T-helper 1 cell (primary cell): ENCODE measurements at places on chromosomes 3 and 15.

DNA sequence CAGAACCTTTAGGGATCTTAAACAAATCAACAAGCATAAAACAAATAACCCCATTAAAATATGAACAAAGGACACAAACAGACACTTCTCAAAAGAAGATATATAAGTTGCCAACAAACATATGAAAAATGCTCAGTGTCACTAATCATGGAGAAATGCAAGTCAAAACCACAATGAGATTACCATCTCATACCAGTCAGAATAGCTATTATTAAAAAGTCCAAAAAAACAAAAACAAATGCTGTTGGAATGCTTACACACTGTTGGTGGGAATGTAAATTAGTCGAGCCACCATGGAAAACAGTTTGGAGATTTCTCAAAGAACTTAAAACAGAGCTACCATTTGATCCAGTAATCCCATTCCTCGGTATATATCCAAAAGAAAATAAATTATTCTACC lies 423.6 kb downstream of the OTOL1 start:
- DNase-seq, result no peak

- no peak for DNase-seq
These were observed 167.3 kb downstream of the C3orf70 start for GRCh38 chr3:184985586-184985985.

GRCh38 chr3:142997330-142997729 lies 4.0 kb upstream of the U2SURP start:
- no peak for DNase-seq

DNA sequence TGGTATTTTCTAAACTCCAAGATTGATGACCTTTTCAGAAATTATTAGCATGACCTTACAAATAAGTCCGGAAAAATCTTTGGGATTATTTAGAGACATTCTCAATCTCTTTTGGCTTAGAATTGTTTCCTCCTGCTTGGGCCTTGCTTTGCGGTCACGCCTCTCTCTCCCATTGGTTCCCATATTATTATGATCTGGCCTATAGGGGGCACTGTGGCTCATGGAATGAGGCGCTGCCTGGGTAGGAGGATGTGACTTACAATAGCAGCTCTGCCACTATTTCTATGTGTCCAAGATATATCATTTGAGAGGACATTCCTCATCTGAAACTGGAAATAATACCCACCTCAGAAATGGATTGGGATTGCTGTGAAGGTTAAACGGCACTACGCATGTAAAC lies 464.9 kb downstream of the MFSD1 start:
- no peak for DNase-seq

DNA sequence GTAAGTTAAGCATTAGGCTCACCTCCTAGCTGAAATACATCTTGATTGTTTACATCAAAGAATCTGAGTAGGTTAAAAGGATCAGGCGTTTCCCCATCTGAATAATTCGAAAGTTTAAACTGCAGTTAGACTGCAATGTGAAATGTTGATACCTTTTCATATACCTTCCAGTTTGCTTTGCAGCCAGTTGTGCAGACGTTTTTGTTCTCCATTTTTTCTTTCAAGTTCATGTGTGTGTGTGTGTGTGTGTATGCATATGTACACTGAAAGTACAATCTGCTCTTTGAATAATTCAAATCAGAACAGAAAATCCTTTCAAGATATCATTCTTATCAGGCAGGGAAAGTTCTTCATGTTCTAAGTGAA lies 2.9 kb downstream of the ITPR1 start:
- no peak for DNase-seq
